Activated CD8-positive, alpha-beta memory T cell treated with anti-CD3 and anti-CD28 coated beads, Interleukin-2, amount 10 ng/mL, durations not matched to agents 7 days and 5 days (primary cell): ENCODE measurements at places on chromosomes 5 and 9. TPM values are rescaled to one million over a fixed set of nuclear protein-coding genes. Genes with fewer than 3 reads are reported as not detected.

Gene ADRA1B
- not detected for total RNA-seq

Gene SLC6A7
- total RNA-seq, result not detected

Gene SLC36A3
- not detected for total RNA-seq

Gene PCDH1
- not detected for total RNA-seq

Gene CCDC180
- 4.6 TPM for total RNA-seq

Gene RGS7BP
- total RNA-seq, result not detected

Gene TNFSF8
- total RNA-seq, result 30.3 TPM
